ENCODE measurements at places on chromosomes 12 and 14.
A peak's percentile ranks its signal among the peaks of the same experiment; 100 is the strongest.

GRCh38 chr12:32641287-32641901, 37.7 kb upstream of the DNM1L start:
- DNase-seq: no peak

- no peak for DNase-seq
Observed at GRCh38 chr12:41190338-41190737, 2.2 kb downstream of the PDZRN4 start.

DNA sequence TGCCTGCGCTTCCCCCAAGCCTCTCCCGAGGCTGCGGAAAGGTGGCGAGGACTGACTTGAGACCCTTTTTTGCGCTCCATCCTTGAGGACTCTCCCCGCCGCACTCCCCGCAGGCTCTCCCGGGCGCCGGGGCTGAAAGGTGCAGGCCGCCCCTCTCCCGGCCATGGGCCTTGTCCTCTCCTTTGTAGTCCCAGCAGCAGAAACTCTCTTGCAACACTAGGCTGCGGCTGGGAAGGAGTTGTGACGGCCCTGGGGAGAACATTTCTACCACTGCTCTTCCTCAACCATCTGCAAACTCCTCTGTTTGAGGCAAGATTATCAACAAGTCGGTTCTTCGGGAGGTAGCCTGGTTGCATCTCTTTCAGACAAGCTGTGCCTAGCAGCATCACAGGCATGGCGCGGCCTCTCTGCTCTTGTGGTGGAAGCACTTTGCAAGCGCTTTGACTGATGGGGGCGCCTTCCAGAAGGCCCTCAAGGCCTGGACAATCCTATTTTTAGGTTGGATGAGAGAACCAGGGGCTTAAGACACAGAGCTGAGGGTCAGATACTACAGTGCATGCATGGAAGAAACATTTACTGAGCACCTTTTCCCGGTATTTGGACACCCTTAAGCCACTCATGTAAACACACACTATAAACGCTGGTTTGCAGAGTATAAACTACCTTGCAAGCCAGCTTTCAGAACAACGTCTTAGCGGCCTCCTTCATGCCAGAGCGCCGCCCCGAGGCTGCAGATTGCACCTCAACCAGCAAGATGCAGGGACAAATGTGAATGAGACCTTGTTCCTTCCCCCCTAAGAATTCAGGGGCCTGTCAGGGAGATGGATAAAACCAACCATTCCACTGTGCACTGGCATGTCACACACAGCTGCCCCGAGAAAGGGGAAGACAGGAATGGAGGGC, 1.2 kb upstream of the PRIMA1 start:
- DNase-seq: no peak

DNA sequence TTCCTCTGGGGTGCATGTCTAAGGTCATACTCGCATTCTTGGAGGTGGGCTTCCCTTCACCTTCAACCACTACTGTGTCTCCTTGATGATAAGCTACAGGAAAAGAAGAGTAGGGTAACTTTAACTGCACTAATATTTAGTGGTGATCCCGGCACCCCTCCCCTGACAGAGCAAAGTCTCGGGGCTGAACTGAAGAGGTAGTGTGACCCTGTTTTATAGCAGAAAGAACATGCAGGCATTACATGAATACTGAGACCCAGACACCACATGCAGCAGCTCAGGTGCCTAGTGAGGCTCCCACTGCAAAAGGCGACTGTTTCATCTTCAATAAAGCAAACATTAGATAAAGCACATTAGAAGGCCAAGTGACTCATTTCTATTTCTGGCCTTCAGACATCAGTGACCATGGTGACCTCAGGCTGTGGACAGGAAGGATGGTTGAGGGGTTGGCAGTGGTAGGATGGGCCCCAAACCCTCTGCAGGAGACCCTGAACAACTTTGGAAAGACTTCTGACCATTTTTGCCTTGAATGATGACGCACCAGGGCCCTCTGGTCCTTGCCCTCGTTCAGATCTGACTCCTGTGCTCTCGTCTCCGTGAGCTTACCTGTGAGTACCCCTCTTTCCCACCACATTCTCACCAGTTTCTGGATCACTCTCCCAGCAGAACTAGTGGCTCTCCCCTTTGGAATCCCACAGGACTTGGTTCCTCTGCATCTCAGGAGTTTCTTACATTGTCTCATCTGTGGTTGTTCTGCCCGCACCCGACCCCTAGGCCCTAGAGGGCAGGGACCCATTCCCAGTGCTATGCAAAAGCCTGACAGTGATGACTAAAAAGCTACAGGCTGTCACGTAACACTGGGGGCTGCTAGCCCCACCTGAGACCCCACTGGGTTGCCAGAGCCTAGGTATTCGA, 23.8 kb upstream of the JPH4 start:
- DNase-seq: no peak

DNA sequence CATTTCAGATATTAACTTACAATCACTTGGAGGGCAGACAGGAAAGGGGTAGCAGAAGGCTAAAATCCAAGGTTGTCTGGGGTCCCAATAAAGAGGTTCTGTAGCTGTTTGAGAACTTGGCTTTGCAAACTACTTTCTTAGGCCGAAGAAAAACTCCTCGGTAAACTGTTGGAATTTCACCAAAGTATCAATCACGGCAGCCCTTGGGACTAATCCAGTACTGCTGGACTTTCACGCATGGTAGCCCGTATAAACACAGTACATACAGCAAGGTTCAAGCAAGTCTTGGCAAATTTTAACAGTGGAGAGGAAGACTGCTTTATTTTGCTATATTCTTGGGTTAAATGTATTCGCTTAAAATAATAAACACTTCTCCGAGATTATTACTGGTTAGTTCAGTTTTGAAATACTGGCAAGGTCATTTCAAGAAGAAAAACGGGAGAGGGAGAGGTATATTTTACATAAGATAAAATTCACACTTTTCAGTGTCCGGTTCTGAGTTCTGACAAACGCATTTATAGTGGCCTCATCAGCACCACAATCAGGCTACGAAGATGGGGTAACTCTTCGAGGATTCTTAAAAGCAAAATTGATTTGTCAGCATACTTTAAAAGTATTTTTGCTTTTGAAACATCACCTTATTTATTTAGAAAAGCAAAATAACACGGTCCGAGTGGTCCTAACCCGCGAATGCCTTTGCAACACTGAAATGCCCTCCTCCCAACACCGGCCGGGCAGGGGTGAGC, 1.3 kb downstream of the SETD3 start:
- DNase-seq: peak; percentile 15

DNA sequence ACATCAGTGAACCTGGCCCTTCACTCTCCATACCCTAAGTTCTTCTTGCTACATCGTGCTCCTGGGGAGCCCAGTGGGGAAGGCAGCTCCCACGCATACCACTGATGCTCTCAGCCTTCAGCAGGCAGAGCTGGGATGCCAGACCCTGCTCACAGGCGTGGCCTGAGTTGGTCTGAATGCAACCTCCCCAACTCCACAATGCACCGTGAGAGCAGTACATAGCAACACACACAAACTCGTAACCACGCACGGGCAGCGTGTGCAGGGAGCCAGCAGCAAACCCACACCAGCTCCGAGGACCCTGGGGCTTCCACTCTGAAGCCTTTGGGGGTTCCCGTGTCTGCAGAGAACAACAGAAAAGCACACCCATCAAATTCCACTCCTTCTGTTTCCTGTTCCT, 37.3 kb downstream of the ANO2 start:
- no peak for DNase-seq

- DNase-seq: peak; percentile 58
Observed at GRCh38 chr12:11731455-11731854, 82.0 kb downstream of the ETV6 start.

- DNase-seq: no peak
Observed at GRCh38 chr12:104720339-104721038, 237.6 kb downstream of the SLC41A2 start.
